CD8-positive, alpha-beta T cell (primary cell): ENCODE measurements at places on chromosomes 6 and 20.

DNA sequence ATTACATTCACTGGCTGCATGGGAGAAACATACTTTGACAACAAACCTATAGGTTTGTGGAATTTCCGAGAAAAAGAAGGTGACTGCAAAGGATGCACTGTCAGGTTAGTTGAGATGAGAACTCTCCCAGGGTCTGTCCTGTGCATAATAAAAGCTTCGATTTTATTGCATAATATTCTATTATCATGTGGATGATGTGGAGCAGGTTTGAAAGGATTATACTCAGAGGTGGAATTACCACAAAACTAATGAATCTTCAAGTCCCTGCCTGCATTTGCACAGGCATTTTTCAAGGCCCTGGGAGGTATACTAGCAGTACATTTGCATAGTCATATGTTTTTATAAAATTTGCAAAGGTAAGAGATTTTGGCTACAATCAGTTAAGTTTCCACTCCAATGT, 249.8 kb downstream of the ARHGAP18 start:
- no peak for DNase-seq

- no peak for DNase-seq
Measured at GRCh38 chr6:44554194-44554593, 166.7 kb downstream of the CDC5L start.

- no peak for DNase-seq
Measured at GRCh38 chr6:39193201-39193791, 36.0 kb downstream of the KCNK5 start.

GRCh38 chr6:153778216-153778615, 260.8 kb upstream of the OPRM1 start:
- DNase-seq, result no peak

GRCh38 chr6:20158676-20159075, 53.6 kb downstream of the MBOAT1 start:
- DNase-seq, result no peak

GRCh38 chr6:21831521-21832291, 238.2 kb downstream of the SOX4 start:
- no peak for DNase-seq

GRCh38 chr20:48822879-48823385, 4.9 kb downstream of the PREX1 start:
- DNase-seq, result peak; percentile 51

DNA sequence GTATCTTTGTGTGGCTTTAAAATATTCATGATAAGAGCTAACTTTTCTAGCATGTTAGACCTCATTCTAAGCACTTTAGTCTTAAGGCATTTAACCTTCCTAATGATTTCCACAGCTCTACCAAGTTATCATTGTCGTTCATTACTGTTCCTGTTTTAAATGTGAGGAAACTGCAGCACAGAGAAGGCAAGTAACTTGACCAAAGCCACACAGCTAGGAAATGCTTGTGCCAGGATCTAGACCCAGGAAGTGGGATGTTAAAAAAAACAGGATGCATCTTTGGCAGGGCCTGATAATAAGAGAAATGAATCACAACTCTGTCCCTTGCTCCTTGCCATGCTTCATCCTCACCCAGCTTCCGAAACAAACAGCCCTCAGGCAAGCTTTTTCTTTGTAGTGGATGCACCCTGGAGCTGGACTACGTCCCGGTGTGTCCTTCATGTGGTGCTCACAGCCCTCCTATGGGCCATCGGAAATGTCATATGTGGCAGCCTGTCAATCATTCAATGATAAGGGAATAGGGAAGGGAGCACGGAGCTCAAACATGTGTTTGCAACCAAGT, 196.9 kb upstream of the RREB1 start:
- no peak for DNase-seq
